ENCODE measurements at places on chromosomes 1 and 21.

- DNase-seq, result no peak
Observed at GRCh38 chr1:87179851-87180519, 148.7 kb upstream of the LMO4 start.

GRCh38 chr1:40630488-40631223 lies 34.8 kb downstream of the RIMS3 start:
- no peak for DNase-seq

GRCh38 chr21:14096172-14096571 lies 114.6 kb downstream of the LIPI start:
- DNase-seq, result no peak

DNA sequence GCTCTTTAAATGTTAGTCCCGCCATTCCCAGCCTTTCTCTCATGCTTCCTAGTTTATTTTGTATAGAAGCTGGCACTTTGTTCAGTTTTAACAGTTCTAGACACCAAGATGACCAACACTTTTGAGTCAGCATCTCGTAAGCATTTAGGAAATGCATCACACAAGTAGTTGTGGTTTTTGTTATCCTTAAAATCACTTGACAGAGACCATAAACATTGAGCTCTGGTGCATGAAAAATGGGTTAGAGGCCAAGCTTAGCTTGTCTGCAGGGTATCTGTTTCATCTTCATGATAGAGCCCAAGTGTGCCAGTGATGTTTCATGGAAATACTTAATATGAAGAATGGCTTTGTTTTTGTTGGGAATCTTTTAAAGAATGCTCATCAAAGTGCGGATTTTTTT lies 159.7 kb downstream of the DISP1 start:
- no peak for DNase-seq

DNA sequence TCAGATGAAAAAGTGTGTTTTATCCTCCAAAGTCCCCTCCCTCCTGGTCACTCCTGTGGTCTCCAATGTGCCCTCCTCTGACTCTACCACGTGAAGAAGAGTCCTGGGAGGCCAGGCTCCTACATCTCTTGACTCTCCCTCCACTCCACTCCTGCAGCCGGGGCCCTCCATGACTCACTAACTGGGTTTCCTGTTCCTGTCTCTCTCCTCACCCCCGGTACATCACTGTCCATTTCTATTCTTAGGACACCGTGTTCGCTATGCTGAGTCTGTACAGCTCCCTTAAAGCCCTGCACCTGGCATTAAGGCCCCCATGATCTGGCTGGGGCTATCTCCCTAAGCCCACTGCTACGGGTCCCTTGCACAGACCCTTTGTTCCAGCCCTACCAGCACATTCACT lies 93.4 kb downstream of the BCAR3 start:
- DNase-seq, result no peak

- peak; percentile 35 for DNase-seq
Observed at GRCh38 chr21:45050797-45051489, 23.4 kb upstream of the ADARB1 start.
